ENCODE measurements at places on chromosomes 12 and 14.
A peak's percentile ranks its signal among the peaks of the same experiment; 100 is the strongest.

GRCh38 chr12:95522692-95523091, 28.6 kb downstream of the USP44 start:
- no peak for DNase-seq

- DNase-seq = no peak
Observed at GRCh38 chr14:73492043-73492552, 1.4 kb downstream of the RIOX1 start.

GRCh38 chr12:42213954-42214426, 24.1 kb downstream of the YAF2 start:
- DNase-seq = no peak

- DNase-seq = no peak
Observed at GRCh38 chr12:22797701-22798100, 172.7 kb downstream of the ETNK1 start.

- no peak for DNase-seq
Observed at GRCh38 chr12:79592865-79593264, 97.9 kb downstream of the PAWR start.

GRCh38 chr12:6867413-6868210, at the start of gene TPI1:
Gene TPI1 (plus strand): TSS chr12:6867531. CDS start chr12:6867567, 36 bp downstream.
- no peak for DNase-seq

- DNase-seq = peak; percentile 37
Observed at GRCh38 chr12:30599608-30600007, 96.1 kb downstream of the IPO8 start.

DNA sequence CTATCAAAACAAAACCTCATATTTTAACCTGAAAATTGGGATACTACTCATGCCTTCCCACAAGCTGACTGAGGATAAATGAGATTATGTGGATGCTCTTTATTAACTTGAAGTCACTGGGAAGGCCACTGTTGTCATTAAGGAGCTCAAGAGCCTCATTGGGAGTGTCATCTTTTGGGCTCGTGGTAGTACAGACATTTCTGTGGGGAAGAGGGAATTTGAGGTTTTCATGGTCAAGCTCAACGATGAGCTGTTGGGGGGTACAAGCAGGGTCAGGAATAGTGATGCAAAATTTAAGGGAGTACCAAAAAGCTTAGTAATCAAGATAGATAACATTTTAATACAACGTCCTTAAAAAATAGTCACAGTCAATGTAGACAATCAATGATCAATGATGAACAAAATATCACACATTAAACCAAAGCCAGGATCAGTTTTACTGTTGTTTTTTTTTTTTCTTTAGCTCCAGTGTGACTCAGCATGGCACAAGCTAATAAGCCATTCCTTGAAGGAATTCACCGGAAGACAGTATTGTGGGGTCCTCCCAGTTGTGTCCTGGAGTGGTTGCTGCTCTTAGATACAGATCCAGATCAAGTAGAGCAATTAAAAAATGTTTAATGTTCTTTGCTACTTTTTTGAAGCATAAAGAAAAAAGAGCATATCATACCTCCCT, 130.9 kb downstream of the C12orf75 start:
- DNase-seq = no peak

DNA sequence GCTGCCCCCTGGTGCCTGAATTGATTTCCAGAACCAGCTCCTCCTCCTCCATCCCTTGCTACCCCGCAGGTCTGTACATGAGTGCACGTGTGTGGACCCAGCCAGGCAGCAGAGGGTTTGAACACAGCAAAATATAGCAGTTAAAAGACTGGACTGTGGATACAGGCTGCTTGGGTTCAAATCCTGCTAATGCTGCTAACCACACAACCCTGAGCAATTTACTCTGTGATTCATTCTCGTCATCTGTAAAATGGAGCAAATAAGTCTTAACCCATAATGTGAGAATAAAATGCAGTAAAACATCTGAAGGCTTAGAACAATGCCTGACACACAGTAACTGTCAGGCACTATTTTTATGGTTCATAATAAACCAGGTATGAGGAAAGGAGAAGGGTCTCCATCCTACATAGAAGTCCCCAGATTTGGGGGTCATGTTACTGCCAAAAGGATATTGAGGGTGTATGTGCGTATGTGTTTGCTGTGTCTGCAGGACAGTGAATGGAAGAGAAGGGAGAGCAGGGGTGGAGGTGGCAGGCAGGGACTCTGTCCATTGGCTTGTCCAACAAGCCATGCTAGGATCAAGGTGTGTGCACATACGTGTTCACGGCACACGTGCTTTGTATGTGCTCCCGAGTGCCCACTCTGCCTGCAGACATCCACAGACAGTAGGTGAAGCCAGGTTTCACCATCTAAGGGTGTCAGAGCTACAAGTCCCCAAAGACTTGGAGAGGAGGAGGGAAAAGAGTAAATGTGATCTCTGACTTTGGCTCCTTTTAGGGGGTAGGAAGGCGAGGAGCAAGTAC, 1.5 kb upstream of the STAT6 start:
- no peak for DNase-seq

- no peak for DNase-seq
Observed at GRCh38 chr12:102513739-102514138, 33.4 kb upstream of the IGF1 start.
